ENCODE measurements at places on chromosomes 12 and 14.

GRCh38 chr12:124750787-124751471 lies 112.7 kb downstream of the SCARB1 start:
- DNase-seq: no peak

GRCh38 chr12:3885277-3886094 lies 12.3 kb upstream of the PARP11 start:
- DNase-seq: peak; percentile 34

DNA sequence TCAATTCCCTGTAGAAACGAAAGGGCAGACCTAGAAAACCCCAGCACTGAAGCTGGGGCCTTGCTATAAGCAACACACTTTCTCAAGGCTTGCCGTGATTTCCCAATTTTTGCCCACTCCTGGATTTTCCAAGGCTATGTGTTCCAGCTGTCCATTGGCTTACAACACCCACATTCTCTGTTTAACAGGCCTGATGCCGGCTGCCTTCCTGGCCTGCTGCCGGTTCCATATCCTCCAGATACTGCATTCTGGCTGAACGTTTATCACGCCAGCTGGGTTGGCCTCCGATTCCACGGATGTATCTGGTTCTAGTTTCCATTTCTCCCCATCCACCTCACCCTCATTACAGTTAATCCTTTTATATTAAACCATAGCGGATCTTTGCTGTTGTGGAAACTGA lies 2.0 kb upstream of the PCNX1 start:
- DNase-seq: no peak

GRCh38 chr14:86055512-86056075 lies 525.6 kb downstream of the FLRT2 start:
- no peak for DNase-seq

- no peak for DNase-seq
Observed at GRCh38 chr14:105337433-105337832, 22.9 kb downstream of the PACS2 start.

DNA sequence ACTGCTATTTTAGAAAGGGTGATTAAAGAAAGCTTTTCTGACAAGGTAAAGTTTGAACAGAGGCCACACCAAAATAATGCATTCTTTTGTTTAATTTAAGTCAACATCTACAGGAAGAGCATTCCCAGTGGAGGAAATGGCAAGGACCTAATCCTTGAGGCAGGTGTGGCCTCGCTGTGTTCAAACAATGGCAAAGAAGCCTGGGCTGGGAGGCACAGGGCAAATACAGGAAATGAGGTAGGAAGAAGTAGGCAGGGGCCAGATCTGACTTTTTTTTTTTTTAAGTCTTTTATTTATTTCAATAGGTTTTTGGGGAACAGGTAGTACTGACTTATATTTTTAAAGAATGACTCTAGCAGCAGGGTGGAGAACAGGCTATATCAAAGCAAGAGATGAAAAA lies 53.5 kb downstream of the ARMH4 start:
- no peak for DNase-seq

GRCh38 chr12:52183971-52184370 lies 7.8 kb downstream of the KRT80 start:
- no peak for DNase-seq

DNA sequence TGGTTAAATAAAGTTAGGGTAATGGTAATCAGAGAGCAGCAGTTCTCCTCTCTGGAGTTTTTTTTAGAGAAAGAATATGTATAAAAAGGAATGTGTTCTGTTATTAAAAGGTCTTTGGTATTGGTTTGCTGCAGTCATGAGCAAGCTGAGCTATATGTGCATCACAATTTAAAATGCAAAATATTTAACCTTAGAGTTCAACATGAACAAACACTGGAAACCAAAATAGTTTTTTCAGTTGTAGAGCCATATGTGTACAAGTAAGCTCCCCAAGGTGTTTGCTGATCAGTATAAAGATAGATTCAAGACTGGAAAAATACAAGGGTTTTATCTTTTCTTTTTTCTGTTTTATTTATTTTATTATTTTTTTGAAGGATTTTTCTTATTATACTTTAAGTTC lies 245.0 kb downstream of the NUBPL start:
- DNase-seq: no peak

- DNase-seq: no peak
Observed at GRCh38 chr14:39322807-39323206, 89.1 kb downstream of the MIA2 start.

- DNase-seq: no peak
Observed at GRCh38 chr12:55847603-55848291, 5.0 kb upstream of the MMP19 start.

DNA sequence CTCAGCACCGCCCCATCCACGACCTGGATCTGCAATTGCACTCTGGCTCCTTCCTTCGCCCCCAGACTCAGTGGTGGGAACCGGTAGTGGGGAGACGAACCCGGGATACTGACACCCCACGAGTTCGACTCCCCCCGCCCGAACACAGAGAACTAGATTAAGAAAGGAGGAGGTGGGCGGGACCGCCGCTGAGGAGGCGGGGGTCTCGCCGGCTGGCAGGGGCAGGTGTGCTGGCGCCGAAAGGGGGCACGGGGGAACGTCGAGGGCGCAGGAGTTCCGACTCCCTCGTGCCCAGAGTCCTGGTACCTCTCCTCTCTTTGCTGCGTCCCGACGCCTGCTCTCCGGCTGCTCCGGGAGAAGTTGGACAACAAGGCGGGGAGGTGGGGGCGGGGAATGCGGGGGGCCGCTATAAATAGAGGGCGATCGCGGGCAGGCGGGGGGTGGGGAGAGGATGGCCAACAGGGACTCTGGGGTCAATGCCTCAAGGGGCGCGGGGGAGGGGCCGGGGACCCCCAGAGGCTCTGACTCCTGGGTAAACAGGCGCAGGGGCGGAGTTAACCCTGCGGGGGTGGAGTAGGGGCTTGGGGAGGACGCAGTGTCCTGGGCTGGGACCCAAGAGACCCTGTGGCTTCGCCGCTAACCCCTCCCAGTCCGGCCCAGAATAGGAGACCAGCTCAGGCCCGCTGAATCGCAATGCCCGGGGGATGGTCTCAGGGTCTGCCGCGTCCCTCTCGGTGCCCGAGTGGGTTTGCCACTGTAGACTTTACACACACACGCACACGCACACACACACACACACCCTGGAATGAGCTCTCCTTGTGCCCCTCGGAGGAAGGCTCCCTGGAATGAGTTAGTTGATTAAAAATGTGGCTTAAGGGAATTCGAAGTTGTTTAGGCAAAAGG lies 761 bp upstream of the NDRG2 start:
- DNase-seq: peak; percentile 5

- DNase-seq: no peak
Observed at GRCh38 chr12:88952562-88952942, 372.3 kb upstream of the KITLG start.

DNA sequence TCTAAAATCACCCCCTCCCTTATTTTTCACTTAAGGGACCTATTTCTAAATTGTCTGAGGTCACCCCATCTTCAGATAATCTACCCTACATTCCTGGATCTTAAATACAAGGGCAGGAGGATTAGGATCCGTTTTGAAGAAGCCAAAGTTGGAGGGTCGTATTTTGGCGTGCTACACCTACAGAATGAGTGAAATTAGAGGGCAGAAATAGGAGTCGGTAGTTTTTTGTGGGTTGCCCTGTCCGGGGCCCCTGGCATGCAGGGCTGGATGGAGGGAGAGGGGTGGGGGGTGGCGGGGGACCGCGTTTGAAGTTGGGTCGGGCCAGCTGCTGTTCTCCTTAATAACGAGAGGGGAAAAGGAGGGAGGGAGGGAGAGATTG lies 300 bp upstream of the CCND2 start:
- DNase-seq: no peak

DNA sequence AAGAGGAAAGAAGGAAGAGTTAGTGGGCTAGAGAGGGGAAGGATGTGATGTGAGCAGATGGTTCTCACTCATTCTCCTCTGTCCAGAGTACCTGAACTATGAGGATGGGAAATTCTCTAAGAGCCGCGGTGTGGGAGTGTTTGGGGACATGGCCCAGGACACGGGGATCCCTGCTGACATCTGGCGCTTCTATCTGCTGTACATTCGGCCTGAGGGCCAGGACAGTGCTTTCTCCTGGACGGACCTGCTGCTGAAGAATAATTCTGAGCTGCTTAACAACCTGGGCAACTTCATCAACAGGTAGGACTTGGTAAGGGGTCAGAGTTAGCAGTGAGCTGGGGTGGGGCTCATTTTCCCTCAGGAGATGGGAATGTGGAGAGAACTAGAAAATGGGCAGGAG lies 7.6 kb downstream of the DDIT3 start:
- DNase-seq: no peak

DNA sequence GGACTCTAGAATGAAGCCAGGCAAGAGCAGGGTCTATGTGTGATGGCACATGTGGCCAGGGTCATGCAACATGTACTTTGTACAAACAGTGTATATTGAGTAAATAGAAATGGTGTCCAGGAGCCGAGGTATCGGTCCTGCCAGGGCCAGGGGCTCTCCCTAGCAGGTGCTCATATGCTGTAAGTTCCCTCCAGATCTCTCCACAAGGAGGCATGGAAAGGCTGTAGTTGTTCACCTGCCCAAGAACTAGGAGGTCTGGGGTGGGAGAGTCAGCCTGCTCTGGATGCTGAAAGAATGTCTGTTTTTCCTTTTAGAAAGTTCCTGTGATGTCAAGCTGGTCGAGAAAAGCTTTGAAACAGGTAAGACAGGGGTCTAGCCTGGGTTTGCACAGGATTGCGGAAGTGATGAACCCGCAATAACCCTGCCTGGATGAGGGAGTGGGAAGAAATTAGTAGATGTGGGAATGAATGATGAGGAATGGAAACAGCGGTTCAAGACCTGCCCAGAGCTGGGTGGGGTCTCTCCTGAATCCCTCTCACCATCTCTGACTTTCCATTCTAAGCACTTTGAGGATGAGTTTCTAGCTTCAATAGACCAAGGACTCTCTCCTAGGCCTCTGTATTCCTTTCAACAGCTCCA lies 39.6 kb downstream of the DAD1 start:
- DNase-seq: no peak

GRCh38 chr12:113149361-113150150 lies at the start of gene CFAP73:
Gene CFAP73 (plus strand): TSS chr12:113149724. CDS start chr12:113149858, 134 bp downstream.
- no peak for DNase-seq

DNA sequence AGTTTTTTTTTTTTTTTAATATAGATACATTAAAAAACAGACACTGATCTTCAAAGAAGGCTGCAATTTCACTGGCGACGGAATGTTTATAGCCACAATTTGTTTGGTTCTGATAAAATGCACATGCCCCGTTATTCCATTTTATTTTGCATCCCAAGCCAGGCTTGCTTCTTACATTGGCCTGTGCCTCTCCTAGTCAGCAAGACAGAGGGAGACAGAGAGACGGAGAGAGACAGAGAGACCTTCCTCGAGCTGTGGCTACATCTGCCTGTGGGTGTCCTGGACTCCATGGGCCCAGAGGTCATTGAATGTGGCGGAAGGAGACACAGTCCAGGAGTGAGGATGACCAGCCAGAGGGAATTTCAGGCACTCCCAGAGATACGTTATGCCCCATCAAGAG lies 926.6 kb downstream of the VRK1 start:
- DNase-seq: peak; percentile 17

DNA sequence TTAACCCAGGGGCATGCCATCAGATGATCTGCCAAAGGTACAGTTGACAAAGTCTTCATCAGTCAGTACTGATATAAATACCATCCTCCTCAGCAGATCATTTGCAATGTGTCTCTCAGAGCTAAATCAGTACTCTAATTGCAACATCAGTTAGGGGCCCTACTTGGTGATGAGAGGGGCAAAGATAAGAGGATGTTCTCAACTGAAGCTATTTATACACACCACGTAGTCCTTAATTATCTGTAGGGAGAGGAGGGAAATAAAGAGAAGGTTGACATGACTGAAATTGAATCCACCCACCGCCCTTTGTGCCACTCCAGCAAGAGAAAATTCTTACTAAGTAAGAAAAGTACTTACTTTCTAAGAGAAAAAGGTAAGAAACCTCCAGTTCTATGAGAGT lies 157.8 kb upstream of the NUDT4 start:
- no peak for DNase-seq

- DNase-seq: no peak
Observed at GRCh38 chr14:95300697-95301526, 18.8 kb downstream of the CLMN start.

- no peak for DNase-seq
Observed at GRCh38 chr12:6539314-6539682, 5.0 kb downstream of the GAPDH start.

- DNase-seq: no peak
Observed at GRCh38 chr12:50344775-50345174, 51.6 kb downstream of the FAM186A start.

DNA sequence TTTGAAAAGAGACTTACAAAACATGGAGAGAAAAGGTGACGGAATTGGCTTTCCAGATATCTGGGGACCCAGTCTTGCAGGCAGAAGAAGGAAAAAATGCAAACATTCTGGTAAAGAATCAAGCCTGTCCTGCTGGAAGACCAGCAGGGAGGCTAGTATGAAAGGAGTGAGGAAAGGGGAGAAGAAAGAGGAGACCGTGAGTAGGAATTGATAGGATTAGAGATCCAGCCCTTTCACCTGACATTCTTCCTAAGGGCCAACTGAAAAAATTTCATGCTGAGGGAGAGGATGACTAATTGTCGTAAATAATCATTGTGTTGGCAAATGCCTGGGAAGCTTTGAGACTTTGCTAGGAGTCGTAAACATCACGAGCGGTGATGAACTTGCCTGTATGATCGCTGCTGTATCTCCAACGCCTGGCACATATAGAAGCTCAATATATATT lies 12.1 kb downstream of the BHLHE41 start:
- no peak for DNase-seq

DNA sequence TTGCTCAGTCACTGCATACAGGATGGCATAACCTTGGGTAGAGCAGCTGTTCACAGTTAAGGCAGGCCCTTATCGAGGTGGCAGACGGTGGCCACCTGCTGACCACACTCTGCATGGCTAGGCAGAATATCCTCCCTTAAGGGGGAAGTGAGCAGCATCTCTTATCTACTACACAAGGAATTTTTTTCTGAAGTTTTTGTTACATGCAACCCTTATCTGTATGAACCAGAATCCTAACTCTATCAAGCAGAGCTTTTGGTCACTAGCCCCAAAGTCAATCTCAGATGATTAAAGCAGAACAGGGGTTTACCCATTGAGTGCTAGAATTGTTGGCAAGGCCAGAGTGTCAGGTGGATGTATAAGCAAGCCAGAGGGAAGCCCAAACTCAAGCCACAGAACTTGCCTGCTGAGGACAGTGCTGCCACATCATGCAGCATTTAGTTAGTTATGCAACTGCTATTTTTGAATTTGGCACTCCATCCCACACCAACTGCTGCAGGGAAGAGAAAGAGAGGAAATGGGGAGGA lies 192.8 kb downstream of the TBX5 start:
- no peak for DNase-seq

GRCh38 chr12:39692258-39692853 lies 72.8 kb upstream of the ABCD2 start:
- DNase-seq: no peak

GRCh38 chr12:29771786-29772185 lies 12.0 kb downstream of the TMTC1 start:
- DNase-seq: no peak
